SJSA1 (cell line): ENCODE measurements at places on chromosomes 16 and 17.

DNA sequence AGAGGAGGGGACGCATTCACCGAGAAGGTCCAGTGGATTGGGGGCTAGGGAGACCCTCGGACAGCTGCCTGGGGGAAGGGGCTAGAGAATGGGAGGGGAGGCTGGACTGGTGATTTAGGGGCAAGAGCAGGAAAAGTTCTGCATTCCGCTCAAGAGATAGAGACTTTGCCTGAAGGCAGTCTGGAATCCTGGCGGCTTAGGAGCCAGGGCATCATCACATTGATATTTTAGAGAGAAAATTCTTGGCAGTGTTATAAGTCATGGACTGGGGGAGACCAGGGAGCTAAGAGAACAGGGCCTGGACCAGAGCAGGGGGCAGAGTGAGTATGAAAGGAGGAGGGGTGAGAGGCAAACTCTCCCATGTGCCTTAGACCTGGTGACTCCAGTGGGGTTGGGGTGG is 35.8 kb downstream of the MSI2 start:
- DNase-seq: no peak

DNA sequence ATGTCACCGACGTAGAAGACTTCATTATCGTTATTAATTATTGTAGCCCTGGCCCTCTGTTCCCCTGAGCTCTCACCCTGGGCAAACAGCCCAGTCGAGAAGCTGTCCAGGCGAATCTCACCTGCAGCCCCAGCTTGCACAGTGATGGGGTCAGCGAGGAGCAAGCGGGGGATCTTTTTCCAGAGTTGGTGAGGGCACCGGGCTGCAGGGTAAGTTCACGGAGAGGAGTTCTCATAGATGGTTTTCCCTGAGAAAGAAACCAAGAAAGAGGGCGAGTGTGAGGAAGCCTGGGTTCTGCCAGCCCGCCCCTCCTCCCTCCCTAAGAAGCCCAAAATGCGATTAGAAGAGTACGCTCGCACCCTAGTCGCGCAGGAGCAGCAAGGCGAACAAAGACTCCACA is 436 bp downstream of the SPAG5 start:
- no peak for DNase-seq

DNA sequence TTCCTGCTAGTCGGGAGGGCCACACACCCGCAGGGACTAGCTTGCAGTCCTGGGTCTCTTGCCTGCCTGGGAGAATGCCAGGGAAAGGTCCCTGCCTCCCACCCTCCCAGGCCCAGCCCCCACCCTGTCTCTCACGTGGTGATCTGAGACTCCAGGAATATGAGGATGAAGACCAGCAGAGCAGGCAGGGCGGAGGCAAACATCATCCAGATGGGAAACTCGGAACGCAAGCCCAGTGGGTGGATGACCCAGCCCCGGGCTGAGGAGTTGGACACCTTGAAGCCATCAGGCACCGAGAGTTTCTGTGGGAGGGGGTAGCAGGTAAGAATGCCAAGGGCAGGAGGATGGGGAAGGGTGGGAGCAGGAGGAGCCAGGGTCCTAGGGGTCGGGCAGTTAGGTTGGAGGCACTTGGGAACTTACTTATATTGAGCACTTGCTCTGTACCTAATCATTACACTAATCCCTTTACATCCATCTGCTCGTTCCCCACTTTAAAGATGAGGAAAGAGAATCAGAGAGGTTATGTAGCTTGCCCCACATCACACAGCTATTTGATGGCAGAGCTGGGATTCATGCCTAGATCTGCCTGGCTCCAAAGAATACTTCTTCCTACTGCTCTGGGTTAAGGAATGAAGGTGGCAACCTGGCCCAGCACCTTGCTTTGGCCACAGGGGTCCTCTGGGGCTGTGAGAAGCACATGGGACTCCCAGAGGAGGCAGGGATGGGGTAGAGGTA is 13.4 kb downstream of the SLC4A1 start:
- DNase-seq: no peak

DNA sequence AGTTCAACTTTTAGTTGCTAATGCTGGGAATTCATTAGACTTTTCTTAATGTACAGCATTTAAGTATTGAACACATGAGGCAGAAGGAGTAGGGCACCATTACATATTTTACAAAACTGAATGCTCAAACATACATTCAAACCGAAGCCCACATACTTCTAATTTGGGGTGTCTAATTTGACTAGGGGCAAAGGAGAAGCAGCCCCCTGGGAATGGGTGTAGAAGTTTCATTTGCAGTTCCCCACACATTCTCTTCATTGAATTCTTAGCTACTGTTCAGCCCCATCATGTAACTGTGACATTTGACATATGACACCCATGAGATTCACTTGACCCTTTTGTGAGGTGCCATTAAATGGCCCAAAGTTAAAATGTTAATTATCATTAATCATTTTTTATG is 16.4 kb downstream of the IRX6 start:
- DNase-seq: no peak
